ENCODE measurements at places on chromosomes 3 and 15.
A peak's percentile ranks its signal among the peaks of the same experiment; 100 is the strongest.

DNA sequence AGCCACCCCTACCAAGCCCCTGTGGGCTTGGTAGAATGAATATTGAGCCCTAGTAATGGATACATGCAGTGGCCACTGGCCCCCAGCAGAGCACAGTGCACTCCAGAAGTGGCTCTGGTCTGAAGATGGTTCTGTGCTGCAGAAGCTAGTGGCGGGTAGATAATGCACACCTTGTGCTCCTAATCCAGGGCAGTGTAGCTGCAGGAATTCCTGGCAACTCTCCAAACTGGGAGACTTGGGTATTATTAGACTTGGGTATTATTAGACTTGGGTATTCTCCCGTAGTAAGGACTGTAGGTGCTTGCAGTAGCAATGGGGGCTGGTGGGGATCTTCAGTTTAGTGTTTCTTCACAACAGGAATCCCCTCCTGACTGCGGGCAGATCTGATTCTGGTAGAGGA is 34.7 kb downstream of the NUSAP1 start:
- no peak for DNase-seq

GRCh38 chr3:40895109-40895508 is 304.2 kb upstream of the CTNNB1 start:
- no peak for DNase-seq

GRCh38 chr3:52121813-52122212 is 32.4 kb downstream of the POC1A start:
- DNase-seq: no peak

DNA sequence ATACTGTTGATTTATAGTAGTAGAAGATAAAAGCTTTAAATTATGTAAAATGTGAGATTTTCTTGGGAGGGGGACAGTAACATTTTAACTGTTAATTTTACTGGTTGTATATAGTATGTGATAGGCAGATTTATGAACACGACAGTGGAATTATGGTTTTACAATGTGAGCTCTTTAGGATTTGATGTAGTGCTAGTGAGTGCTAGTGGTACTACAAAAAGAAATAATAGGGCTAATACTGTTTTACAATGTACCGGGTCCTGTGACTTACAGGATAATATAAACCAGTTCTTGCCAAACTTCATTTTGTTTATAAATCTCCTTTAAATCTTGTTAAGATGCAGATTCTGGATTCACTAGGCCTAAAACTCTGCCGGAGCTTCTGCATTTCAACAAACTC is 165.7 kb downstream of the TCF12 start:
- no peak for DNase-seq

DNA sequence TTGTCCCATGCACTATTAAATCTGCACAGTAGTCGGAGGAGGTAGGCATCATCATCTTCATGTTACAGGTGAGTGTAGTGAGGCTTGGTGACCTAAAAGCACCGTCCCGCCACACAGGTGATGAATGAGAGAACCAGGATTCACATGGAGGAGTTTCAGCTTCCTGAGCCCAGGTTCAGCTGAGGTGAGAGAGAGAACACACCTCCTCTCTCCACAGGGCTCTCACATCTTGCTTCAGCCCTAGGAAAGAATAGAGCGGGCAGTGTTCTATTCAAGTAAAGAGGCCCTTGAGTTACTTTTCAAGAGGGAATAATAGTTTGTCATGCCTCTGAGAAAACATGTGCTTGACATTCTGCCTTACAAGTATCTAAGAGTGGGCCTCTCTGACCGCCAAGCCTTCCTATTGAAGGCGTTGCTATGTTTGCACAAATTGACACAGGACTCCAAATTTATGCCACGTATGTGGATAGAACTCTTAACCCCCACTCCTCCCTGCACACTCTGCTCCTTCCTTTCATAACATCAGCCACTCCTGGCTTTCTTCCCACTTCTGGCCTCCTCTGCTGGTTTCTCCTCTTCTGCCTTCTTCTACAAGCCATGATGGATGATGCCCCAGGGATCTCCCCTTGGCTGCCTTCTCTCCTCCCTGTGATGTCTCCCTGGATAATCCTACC is 138.3 kb upstream of the ABHD17C start:
- DNase-seq: peak; percentile 83

- no peak for DNase-seq
These were observed 242.2 kb upstream of the KBTBD8 start for GRCh38 chr3:66755924-66756323.

- no peak for DNase-seq
These were observed 540.7 kb upstream of the NECTIN3 start for GRCh38 chr3:110530902-110531301.

DNA sequence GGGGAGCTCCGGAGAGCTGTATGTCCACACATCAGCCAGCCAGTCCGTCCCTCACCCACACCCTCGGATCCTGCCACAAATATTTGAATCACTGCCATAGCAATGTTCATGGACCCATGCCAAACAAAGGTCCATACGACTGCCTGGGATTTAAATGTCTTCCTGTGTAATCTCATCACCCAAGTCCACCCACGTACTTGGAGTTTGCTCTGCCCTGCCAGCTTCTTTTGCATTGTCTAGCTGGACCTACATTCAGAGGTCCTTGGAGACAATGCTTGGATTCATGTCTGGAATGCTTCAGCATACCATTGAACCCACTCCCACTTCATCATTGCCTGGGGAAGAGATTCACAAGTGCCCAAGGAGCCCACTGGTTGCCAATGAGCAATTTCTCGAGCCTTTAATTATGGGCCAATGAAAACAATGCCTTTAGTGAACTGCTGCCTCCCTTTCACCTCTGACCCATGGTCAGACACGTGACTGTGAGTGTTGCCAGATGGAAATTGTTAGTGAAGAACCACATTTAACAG is 90.4 kb upstream of the PHLDB2 start:
- peak; percentile 99 for DNase-seq

DNA sequence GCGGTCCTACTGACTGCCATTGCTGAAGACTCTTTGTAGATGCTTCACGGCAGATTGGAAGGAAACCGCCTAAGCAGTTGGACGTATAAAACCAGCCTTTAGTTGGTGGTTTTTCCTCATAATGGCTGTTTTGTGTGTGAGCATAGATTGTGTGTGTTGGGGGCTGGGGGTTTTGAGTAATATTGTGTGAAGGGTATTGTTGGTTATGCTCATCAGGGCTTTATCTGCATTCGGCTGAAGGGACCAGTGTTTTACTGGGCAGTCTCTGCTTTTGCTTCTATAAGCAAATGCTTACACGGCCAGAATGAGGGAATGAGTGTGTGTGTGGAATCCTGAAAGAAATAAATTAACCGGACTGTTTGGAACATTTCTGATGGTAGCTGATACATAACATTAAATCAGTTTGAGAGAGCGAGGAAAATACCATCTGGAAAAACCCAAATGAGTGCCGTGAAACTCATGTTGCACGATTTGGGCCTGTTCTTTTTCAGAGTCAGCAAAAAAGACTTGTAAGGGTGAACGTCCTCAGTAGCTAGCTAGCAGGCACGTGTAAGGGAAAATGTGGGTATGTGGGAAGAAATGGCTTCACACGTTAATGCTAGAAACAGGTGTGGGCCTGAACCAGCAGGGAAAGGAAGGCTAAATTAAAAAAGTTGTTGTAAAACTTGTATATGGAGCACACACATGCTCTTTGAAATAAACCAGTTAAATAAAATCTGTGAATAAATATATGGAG is 1.9 kb downstream of the MITF start:
- no peak for DNase-seq

DNA sequence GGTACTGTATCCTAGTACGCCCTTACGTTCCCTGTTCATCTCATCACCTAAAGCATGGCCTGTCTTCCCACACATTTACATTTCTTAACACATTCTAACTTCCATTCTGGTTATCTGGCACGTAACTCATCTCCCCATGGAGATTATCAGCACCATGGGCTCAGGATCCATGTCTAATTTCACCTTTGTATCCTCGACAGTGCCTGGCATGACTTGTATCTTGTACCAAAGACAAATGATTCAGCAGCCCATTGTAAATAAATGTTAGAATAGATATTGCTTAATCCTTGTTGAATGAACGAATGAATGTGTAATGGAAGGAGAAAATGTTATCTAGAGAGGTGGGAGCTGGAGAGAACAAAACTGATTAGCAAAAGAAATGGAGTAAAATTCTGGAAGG is 69.7 kb upstream of the TPM1 start:
- peak; percentile 66 for DNase-seq

DNA sequence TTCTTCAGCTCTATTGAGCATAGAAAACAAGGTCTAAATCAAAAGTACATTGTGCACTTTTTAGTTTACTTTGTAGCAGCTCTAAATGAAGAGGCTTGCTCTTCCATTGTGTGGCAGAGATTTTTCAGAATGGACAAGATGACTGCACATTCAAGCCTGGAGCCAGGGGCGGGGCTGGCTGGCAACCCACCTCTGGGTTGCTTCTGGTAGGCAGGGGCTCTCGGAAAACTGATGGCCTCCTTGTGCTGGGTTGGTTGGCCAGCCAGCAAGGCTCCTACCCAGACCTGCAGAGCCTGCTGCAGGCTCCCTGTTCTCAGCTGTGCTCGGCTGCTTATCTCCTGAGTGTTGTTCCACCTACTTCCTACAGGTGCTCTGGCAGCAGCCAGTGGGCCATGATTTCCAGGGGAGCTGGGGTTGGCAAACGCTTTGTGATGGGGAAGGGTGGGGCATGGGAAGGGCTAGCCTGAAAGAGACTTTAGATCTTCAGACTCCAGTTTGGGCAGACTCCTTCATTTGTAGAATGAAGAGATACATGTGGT is 8.8 kb downstream of the BSN start:
- DNase-seq: no peak

DNA sequence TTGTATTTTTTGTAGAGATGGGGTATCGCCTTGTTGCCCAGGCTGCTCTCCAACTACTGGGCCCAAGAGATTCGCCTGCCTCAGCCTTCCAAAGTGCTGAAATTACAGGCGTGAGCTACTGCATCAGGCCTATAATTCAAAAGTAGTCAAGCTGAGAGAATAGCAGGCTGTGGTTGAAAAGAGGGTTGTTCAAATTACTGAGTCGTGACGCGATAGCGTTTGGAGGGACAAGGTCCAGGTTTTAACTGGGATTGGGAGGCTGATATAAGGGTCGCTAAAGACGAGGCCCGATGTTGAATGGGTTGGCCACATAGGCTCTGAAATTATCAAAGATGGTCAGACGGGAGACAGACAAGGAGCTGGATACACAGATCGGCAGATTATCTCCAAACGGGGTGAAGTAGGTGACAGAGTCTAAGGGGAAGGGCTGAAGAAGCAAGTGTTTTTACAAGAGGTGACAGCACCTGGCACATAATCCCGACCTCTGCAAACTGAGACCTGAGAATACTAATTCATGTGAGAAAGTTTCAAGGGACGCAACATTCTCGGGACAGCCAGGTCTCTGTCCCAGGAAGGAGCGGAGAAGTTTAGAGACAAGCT is 759 bp upstream of the ARID3B start:
- no peak for DNase-seq

GRCh38 chr15:80638553-80639167 is 56.5 kb upstream of the ABHD17C start:
- DNase-seq: no peak

DNA sequence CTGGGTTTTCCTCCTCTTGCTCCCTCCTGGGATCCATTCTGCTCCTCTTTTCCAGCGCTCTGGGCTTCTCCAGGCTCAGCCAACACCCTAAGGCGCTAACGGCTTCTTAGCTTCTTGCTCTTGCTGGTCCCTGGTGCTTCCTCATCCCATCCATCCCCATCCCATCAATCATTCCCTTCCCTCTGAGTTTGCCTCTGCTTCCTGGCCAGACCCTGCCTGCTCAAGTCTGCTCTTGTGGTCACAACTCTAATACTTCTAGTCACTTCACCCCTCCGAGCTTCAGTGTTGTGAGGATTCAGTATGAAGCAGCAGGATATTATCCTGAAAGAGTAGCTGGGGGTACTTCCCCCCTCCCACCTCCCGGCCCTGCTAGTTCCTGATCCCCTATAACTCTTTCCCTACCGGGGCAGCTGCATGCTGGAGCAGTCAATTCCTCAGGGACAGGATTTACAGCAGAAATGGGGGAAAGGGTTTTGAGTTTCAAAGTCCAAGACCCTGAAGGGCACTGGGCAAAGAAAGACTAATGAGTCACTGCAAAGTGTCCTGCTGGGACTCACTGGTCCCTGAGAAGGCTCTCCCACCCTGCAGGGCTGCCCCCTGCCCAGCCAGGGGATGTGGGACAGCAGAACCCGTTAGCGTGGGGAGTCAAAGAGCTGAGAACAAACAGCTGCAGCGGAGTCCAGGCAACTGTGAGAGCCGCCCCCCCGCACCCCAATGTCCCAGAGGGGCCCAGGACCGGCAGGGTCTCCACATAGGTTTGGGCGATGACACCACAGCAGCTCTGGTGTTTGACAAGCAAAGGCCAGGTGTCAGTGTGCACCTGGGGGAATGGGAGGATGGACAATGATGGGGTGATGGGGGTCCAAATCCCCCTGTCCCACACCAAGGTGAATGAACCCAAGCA is 2.3 kb upstream of the SYNM start:
- no peak for DNase-seq

- no peak for DNase-seq
These were observed 2.9 kb downstream of the NR2C2 start for GRCh38 chr3:14950274-14950673.

GRCh38 chr15:64443747-64444621 is 16.4 kb upstream of the ZNF609 start:
- peak; percentile 92 for DNase-seq

DNA sequence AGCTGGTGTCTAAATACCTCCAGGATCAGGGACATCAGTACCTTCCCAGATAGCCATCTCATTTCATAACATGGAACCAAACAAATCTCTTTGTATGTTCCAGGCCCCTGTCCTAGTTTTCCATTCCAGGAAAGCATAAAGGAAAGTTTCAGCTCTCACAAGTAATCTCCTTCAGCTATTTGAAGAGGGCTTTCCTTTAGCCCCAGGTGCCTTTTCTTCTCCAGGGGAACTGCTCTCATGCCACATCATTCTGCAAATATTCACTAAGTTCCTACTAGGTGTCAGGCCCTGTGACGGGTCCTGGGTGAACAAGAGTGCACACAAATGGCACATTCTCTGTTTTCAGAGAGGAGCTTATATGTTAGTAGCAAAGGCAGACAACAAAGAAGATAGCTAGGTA is 136.1 kb downstream of the ADAMTS9 start:
- no peak for DNase-seq

DNA sequence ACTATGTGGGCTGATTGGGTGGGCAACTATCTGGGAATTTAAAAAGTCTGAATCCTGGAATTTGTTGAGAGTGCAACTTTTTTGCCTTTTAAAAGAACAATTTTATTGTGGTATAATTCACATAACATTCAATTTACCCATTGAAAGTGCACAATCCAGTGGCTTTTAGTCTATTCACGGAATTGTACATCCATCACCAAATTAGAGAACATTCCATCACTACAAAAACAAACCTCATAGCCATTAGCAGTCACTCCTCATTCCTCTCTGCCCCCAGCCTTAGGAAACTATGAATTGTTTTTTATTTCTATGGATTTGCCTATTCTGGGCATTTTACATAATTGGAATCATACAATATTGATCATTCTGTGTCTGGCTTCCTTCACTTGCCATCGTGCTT is 101.8 kb upstream of the ALDH1A3 start:
- DNase-seq: no peak

GRCh38 chr3:69612791-69613190 is 126.5 kb upstream of the MITF start:
- no peak for DNase-seq

GRCh38 chr3:9934235-9934621 is 594 bp downstream of the CRELD1 start:
- peak; percentile 45 for DNase-seq

GRCh38 chr3:197242784-197243432 is 55.5 kb downstream of the DLG1 start:
- DNase-seq: no peak

GRCh38 chr15:62164396-62165103 is 535 bp downstream of the C2CD4B start:
- no peak for DNase-seq

- DNase-seq: no peak
These were observed 15.1 kb downstream of the SLC6A20 start for GRCh38 chr3:45781271-45781670.

GRCh38 chr3:149717391-149718056 is 34.8 kb downstream of the COMMD2 start:
- DNase-seq: peak; percentile 90
